Fibroblast of skin of right biceps (primary cell): ENCODE measurements at places on chromosomes 16 and 17.

DNA sequence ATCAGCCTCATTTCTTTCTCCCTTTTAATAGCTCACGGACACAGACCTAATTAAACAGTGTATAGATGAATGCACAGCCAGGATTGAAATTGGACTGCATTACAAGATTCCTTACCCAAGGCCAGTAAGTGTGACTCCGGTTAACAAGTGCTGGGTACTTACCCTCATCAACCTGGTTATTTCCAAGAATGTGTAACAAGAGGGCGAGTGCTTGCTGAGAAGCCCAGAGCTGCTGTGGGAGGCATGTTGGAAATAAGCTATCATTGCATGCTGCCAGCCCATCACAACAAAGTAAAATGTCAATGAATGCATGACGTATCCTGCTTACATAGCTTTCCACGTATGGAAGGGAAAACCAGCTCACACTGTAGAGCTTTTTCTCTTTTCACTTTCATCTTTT lies 19.5 kb downstream of the LYRM1 start:
- no peak for DNase-seq

DNA sequence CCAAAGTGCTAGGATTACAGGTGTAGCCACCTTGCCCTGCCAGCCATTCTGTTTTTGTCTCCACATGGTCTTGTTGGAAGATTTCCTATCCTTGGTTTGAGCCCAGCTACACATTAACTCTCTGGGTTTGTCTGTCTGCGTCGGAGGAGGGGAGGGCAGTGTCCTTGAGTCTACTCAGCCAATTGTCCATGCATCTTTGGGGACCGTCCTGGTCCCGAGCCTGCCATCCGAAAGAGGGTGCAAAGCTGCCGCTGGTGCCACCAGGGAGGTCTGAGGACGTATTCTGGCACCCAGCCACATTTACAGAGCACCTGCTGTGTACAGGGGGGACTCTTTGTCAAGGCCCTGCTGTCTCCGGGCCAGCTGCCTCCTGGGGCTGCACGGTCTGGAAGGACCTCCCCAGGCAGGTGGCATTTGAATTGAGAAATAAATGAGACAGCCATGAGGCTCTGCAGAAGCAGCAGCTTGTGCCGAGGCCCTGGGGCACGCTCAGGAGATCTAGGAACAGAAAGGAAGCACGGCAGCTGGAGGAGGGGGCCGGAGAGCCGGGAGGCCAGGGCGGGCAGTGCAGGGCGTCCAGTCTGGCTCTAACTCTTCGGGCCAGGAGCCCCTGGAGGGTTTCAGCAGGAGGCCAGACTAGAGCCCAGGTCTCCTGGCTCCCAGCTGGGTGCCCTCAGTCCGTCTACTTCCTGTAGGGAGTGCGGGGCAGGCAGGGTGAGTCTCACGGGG lies 1.5 kb downstream of the CYBA start:
- no peak for DNase-seq

DNA sequence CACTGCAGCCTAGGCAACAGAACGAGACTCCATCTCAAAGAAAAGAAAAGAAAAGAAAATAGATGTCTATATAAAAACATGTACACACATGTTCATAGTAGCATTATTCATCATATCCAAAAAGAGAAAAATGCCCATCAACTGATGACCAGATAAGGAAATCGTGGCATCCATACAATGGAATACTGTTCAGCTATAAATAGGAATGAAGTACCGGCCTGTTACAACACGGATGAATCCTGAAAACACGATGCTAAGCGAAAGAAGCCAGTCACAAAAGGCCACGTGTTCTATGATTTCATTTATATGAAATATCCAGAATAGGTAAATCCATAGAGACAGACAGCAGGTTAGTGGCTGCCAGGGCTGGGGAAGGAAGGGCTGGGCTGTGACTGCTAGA lies 65.8 kb downstream of the TBC1D16 start:
- no peak for DNase-seq

DNA sequence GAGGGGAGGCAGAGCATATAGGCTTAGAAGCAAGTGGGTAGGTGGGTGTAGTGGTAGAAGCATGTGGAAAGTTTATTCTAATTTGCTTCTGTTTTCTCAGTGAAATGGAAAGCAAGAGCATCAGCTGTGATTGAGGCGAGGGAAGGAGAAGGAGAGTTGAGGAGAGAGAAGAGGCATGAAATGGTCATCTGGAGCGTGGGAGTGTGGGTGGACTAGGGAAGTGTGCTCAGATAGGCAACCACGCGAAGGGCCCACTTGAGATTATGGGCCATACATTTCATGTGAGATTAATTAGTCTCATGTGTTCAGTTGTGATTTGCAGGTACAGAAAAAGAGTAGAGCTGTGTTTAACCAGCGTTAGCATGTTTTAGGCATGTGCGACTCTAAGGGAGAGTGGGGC lies 20.8 kb upstream of the CDC6 start:
- no peak for DNase-seq

DNA sequence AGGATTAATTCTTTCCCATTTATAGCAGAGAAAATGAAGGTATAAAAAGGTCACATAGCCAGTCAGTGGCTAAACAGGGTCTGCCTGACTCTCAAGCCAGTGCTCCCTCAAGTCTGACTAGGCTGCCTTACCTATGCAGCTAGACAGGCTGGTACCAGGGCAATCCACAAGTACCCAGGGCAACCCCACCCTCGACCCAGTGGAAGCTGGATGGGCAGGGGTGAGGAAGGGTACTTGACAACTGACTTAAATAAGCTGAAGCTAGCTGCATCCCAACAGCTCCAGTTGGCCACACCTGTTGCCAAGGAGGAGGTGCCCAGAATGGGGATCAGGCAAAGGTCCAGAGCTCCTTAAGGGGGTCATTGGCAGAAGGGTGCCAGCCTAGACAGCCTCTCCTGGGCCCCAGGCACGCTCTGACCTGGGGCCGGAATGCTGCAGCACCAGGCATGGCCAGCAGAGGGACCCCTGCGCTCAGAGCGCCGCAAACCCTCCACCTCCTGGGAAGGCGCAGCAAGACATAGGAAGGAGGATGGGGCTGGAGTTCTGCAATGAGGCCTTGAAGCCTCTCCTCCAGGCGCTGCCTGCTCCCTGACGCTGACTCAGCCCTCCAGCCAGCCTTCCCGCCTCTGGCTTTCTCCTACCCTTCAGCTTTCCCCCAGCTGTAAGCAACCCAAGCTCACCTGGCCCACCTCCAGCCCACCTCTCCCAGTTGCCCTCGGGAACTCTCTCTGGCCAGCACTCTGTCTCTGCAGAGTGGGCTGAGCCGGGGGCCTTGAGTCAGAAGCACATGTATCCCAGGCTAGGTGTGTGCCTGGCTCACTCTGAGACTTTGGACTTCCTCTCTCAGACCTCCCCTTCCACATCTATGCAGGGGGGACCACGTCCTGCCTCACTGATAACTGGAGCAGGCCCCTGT lies 28.8 kb downstream of the MPP2 start:
- DNase-seq, result peak; percentile 91

GRCh38 chr17:72004011-72004427 lies 116.8 kb upstream of the SOX9 start:
- DNase-seq, result peak; percentile 66

DNA sequence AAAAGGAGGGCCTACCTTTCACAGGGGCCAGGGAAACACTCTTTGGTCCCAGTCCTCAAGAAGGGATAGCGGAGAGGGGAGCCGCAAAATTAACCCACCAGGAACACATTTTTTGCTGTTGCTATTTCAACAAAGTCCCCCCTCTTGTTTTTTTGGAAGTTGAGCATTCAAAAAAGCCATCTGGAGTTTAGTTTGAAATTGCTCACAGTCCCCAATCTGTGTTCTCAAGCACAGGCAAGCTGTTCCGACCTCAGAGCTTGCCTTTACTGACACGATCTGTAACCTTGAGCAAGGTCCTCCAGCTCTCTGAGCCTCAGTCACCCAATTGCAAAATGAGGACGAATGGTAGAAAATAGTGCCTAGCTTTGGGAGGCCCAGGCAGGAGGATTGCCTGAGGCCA lies 131.1 kb downstream of the ZNF423 start:
- DNase-seq, result no peak

DNA sequence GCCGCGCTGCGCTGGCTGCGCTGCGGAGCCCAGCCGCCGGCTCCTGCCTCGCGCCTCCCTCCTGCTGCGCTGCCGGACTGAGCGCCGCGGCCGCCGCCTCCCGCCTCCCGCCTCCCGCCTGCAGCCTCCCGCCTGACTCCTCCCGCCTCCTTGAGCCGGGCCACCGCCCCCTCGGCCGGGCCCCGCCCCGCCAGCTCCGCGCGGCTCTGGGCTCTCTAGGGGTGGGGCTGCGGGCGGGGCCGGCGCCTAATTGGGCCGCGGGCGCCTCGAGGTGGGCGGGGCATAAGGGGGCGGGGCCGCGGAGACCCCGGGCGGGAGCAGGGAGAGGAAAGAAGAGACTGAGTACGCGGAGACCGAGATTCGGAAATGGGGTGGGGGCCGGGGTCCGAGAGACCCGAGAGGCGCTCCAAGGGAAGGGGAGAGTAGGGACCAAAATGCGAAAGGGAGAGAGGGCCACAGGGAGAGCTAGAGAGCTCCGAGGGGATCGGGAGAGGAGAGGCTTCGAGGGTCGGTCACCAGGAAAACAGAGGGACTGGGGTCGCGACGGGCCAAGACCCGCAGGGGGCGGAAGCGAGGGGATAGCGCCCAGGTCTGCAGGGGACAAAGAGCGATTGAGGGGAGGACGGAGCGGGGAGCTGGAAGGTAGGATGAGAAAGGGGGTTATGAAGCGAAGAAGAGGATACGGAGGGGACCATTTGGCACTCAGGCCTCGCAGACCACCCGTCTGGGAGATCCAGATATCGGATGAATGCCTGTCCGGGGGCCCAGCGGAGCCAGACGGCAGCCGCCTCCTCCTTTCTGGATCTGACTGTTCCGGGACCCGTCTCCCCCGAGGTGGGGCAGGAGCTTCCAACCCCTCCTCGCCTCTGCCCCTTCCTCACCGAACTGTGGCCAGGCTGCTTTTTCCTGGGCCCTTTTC lies at the start of gene C1QL1:
C1QL1 (minus strand) TSS at position 79 of the 919 bp plus-strand sequence. CDS start 255 bp downstream, outside the sequence.
- DNase-seq, result peak; percentile 92

DNA sequence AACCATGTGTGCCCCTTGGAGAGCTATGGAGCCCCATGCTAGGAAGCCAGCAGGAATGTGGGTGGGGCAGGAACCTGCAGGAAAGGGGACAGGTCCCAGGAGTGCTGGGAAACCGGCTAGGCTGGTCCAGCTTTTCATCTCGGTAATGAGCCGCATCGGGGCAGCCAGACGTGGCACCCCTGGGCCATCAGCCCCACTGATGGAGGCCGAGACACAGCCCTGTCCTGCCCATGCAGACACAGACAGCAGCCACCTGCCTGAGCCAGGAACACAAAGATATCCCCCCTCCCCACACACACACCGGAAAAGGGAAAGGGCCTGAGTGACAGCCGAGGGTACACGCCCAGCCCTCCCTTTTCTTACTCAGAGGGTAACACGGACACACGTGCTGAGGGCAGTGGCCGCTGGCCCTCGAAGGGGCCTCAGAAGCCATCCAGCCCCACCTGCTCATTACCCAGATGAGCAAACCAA lies 18.1 kb downstream of the PPL start:
- no peak for DNase-seq

DNA sequence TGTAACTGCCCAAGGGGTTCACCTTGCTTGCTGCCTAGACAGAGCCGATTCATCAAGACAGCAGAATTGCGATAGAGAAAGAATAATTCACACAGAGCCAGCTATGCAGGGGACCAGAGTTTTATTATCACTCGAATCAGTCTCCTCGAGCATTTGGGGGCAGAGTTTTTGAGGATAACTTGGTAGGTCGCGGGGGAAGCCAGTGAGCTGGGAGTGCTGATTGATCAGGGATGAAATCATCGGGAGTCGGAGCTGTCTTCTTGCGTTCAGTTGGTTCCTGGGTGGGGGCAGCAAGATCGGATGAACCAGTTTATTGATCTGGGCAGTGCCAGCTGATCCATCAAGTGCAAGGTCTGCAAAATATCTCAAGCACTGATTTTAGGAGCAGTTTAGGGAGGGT lies 9.1 kb downstream of the ITGAM start:
- DNase-seq, result no peak
